ENCODE measurements at places on chromosomes 6 and 20.

DNA sequence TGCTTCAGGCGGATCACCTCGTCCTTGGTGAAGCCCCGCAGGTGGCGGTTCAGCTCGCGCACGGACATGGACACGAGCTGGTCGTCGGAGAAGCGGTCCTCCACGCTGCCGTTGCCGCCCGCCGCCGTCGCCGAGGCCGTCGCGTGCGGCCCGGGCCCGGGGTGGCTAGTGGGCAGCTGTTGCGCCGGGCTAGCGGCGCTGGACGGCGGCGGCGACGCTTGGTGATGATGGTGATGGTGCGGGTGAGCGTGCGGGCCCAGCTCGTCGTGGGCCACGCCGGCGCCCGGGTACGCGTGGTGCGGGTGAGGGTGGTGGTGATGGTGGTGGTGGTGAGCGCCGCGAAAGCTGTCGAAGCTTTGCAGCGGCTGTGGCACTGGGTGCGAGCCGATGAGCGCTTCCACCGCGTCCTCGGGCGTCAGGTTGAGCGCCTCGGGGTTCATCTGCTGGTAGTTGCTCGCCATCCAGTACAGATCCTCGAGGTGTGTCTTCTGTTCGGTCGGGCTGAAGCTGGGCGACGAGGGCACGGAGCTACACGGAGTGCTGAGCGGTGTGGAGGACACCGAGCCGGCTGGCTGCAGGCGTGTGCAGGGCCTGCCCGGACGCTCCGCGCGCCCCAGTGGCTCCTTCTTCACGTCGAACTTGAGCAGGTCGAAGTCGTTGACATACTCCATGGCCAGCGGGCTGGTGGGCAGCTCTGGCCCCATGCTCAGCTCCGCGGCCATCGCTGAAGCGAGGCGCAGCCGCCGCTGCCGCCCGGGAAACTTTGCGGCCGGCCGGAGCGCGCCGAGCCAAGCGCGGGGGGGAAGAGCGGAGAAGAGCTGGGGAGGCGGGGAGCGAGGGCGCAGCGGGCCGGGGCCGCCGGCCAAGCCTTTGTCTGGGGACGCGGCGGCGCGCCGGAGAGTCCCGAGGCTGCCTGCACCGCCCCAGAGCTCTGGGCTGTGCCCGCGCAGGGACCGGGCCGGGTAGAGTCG, 622 bp downstream of the MAFB start:
- no peak for DNase-seq

GRCh38 chr6:161095916-161096315, 104.3 kb downstream of the MAP3K4 start:
- no peak for DNase-seq

- no peak for DNase-seq
Observed at GRCh38 chr20:46619445-46619844, 31.8 kb downstream of the SLC13A3 start.

- no peak for DNase-seq
Observed at GRCh38 chr6:11017090-11017489, 27.0 kb downstream of the ELOVL2 start.

GRCh38 chr6:152636609-152637295, 410 bp downstream of the SYNE1 start:
- no peak for DNase-seq

DNA sequence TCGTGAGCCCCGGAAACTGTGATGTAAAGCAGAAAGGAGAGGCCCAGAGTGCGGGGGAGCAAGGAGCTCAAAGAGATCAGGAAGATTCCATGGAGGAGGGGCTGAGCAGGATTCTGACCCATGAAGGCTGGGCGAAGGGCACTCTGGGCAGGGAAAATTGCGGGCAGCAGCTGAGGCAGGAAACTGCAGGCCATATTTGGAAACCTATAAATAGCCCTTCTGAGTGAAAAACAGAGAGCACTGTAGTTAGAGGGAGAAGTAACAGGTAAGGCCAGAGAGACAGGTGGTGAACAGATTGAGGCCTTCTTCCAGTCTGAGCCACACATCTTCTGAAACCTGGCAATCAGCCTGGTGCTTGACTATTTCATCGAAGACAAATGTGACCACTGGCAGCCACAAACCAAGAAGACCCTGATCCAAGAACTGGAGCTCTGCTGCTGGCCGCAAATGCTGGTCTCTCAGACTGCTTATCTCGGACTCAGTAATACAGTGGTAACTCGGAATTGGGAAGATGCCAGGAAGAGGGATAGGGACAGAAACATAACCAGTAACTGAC, 14.1 kb upstream of the BEND3 start:
- no peak for DNase-seq

- no peak for DNase-seq
Observed at GRCh38 chr20:41174373-41174772, 37.0 kb downstream of the PLCG1 start.

DNA sequence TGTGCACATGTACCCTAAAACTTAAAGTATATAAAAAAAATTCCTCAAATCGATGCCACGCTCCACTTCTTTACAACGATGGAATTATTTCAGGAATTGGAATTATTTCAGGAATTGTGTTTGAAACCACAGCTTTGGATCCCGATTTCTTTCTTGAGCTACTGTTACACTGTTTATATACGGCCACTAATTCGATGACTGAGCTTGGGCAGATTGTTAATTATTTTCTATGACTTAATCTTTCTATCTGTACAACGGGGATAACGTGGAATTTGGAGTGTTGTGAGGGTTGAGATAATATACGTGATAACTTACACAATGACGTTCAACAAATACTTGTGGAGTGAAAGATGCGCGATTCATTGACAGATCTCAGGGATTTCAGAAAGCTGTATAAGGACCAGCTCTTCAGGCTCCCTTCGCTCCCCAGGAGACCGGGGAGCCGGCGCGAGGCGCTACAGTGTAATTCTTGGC, 171.3 kb downstream of the SLC16A10 start:
- no peak for DNase-seq

- no peak for DNase-seq
Observed at GRCh38 chr20:57498425-57499400, 26.2 kb downstream of the CTCFL start.

DNA sequence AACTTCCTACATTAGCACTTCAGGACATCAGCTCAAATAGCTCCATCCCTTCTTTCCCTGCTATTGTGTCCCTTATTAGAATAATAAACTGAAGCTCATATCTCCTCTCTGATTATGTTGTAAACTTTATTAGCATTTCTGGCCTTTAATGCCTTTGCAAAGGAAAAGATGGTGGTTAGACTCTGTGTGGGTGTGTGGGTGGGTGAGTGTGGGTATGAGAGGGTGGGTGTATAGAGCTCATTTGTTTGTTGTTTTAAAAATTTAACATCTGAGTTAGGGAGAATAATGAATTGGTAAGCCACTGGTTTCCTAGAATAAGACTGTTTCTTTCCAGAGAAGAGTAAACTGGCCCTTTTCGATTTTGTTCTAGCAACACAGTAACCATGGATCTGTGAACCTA, 70.6 kb upstream of the L3MBTL3 start:
- no peak for DNase-seq

- no peak for DNase-seq
Observed at GRCh38 chr6:170125456-170126300, 165.2 kb downstream of the DLL1 start.

GRCh38 chr20:58436868-58437645, 48.0 kb downstream of the VAPB start:
- no peak for DNase-seq

- DNase-seq, result no peak
Observed at GRCh38 chr20:10634211-10634610, 39.6 kb downstream of the JAG1 start.

DNA sequence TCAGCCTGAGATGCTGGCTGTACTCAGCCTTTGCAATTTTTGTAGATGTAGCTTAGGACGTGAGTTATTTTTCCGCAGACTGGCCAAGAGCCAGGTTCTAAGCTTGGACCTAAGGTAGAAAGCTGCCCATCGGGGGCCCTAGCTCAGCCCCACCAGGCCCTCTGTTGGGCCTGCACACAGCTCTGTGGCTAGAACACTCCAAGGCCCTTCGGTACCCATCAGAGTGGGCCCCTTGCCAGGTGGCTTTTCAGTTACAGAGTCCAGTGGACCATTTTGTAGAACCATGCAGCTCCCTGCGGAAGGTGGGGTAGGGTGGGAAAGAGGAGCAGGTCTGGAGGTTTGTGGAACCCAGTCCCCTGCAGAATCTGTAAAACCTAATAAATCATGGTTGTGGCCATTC, 22.6 kb downstream of the UCKL1 start:
- no peak for DNase-seq

GRCh38 chr6:33878562-33878961, 74.8 kb upstream of the MLN start:
- no peak for DNase-seq

- no peak for DNase-seq
Observed at GRCh38 chr20:12372557-12372956, 454.9 kb downstream of the BTBD3 start.

DNA sequence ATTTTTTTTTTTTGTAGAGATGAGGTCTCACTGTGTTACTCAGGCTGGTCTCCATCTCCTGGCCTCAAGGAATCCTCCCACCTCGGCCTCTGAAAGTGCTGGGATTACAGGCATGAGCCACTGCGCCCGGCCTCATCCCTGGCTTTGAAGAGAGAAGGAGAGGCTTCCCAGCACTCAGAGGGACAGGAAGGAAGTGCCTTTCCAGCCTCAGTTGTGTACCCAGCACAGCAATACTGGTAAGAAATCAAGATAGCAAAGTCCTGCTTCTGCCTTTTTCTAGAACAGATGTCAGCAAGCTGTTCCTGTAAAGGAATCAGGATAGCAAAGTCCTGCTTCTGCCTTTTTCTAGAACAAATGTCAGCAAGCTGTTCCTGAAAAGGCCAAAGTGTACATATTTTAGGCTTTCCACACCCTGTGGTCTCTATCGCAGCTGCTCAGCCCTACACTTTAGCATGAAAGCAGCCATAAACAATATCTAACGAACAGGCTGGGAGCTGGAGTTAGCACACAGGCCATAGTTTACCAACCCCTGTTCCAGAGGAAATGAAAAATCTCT, 6.3 kb upstream of the PLTP start:
- no peak for DNase-seq

DNA sequence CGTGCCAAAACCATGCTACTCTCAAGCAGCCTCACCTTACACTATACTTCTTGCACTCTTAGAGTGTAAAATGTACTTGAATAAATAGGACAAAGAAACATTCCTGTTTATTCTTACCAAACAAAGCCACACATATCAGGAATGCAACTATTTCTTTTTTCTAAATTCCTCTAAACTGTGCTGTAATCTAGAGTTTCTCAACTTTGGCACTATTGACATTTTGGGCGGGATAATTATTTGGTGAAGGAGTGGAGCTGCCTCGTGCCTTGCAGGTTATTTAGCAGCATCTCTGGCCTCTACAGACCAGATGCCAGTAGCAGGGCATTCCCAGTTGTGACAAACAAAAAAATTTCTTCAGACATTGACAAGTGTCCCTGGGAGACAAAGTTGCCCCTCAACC, 86.9 kb downstream of the PHACTR1 start:
- no peak for DNase-seq

DNA sequence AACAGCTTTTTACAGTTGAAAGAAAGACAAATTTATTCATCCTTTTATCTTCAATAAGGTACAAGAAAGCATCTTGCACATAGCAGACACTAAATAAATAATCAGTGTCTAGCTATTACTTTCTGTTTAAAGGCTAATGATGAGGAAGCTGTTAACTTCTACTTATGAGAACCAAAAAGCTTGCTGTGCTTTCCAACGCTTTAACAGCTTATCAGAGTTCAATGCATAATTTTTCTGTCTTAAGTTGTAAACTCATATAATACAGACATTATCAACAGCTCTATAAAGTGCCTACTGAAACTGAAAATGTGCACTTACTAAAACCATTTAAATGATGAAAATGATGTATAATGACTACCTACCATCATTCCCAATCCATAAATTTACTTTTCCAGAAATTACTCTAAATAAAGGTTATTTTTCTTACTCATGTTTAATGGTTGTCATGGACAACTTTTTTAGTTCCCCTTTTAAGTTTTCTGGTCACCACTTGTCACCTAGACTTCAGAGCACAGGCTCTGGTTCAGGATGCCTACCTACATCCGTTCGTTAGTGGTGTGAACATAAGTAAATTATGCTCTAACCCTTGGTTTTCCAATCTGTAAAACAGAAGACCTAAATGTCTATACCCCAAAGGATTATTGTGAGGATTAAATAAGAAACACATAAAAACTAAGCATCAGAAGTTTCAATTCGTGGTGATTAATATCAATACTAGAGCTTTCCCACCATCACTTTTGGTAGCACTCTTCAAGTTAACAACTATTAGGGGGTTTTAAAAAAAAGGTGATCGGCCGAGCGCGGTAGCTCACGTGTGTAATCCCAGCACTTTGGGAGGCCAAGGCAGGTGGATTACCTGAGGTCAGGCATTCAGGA, 8.0 kb downstream of the PNISR start:
- DNase-seq, result no peak

DNA sequence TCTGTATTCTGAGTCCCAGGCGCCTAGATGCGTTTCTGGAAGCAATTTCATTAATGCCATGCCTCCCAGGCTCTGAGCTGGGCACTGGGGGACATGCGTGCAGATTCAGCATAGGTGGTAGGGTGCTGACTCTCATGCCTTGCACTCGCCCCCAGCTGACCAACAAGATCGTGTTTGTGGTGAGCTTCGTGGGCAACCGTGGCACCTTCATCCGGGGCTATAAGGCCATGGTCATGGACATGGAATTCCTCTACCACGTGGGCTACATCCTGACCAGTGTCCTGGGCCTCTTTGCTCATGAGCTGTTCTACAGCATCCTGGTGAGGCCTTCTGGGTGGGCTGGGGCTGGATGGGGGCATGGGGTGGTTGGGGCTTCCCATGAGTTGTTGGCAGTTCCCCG, 21.6 kb downstream of the UQCC2 start:
- DNase-seq, result no peak

DNA sequence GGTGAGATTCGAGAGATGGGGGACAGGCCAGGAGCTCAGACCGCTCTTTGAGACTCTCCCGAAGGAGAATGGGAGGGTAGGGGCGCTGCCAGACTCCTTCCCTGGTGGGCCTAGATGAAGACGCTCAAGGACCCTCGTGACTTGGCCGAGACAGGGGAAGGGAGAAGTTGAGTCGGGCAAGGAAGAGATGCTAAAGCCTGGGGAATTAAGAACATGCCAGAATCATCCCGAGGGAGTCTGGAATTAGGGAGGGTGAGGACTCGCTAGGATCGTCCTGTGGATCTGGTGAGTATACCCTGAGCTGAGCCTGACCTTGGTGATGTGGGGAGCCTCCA, 529 bp downstream of the UBE2C start:
- DNase-seq, result no peak

GRCh38 chr6:12298995-12299394, 8.8 kb downstream of the EDN1 start:
- no peak for DNase-seq

GRCh38 chr6:116016846-116017545, 43.7 kb downstream of the FRK start:
- DNase-seq, result no peak

DNA sequence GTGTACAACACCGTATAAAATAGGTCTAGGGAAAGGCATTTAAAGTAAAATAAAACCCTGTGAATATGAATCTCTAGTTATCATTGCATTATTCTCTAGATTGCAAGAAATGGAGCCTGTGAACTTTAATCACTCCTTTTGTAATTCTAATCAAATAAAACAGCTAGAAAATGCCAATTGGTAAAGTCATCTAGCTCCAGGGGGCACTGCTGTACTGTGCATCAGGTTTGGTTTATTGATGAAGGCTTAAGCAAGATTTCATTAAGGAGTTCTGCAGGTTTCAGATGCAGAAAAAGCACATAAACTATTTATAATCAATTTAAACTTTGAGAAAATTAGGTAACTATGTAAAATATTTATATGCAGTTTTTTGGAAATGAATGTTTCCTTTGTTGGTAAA, 645.0 kb downstream of the PHF3 start:
- no peak for DNase-seq

All from activated T-helper 9 cell treated with anti-CD3 and anti-CD28 coated beads, Interleukin-2, amount 50 U/mL, for 16 hours (primary cell).